Sigmoid colon (tissue), 7 donors: ENCODE measurements at places on chromosomes 6 and 20. TPM values are rescaled to one million over a fixed set of nuclear protein-coding genes. Genes with fewer than 3 reads are reported as not detected.

GRCh38 chr6:158293122-158293521 lies 19.1 kb upstream of the TULP4 start:
- no peaks in the 10 kb centered on the region for H3K36me3 ChIP-seq

GRCh38 chr20:14956026-14956425 lies 618.6 kb upstream of the FLRT3 start:
- no peaks in the 10 kb centered on the region for H3K4me1 ChIP-seq
- DNase-seq = no peak
- H3K27me3 ChIP-seq = no peaks in the 10 kb centered on the region
- H3K27ac ChIP-seq = no peak overlapping the region

The FNDC11 gene
- total RNA-seq = 0.16 TPM

GRCh38 chr6:107956586-107957307 lies 1.3 kb downstream of the SEC63 start:
- peaks cover 41% of the 10 kb centered on the region for H3K4me1 ChIP-seq
- H3K36me3 ChIP-seq = no peaks in the 10 kb centered on the region
- DNase-seq = no peak

GRCh38 chr6:2410656-2411380 lies 165.4 kb upstream of the GMDS start:
- no peak overlapping the region for H3K27ac ChIP-seq
- H3K4me3 ChIP-seq = no peak overlapping the region
- DNase-seq = no peak
- H3K4me1 ChIP-seq = no peaks in the 10 kb centered on the region
- no peaks in the 10 kb centered on the region for H3K27me3 ChIP-seq

- peaks cover 14% of the 10 kb centered on the region for H3K4me1 ChIP-seq
- H3K27me3 ChIP-seq = no peaks in the 10 kb centered on the region
- H3K36me3 ChIP-seq = peaks cover 9% of the 10 kb centered on the region
Measured at GRCh38 chr6:144697369-144697760, 412.2 kb downstream of the UTRN start.

DNA sequence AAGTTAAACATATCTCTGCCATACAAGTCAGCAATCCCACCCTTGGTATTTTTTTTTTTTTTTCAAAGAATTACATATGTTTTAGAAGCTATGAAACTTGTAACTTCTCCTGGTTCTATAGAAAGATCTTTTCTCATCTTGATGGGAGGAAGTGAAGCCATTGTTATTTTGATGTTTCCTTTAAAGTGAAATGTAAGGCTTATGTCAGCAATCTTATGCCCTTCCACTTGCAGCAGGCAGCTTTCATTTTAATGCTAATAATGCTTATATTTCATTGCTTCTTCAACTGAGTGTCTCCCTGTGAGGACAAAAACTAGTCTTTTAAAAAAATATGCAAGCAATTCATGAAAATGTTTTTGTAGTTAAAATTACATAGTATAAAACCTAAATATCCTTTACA lies 1614.7 kb downstream of the KHDRBS2 start:
- no peaks in the 10 kb centered on the region for H3K4me1 ChIP-seq
- H3K36me3 ChIP-seq = no peaks in the 10 kb centered on the region
- no peak overlapping the region for H3K4me3 ChIP-seq
- H3K27me3 ChIP-seq = no peaks in the 10 kb centered on the region
- H3K27ac ChIP-seq = no peak overlapping the region

GRCh38 chr6:122401104-122401503 lies 1.7 kb downstream of the HSF2 start:
- H3K4me3 ChIP-seq = no peak overlapping the region
- DNase-seq = no peak
- H3K27ac ChIP-seq = no peak overlapping the region
- H3K27me3 ChIP-seq = no peaks in the 10 kb centered on the region
- H3K36me3 ChIP-seq = no peaks in the 10 kb centered on the region

DNA sequence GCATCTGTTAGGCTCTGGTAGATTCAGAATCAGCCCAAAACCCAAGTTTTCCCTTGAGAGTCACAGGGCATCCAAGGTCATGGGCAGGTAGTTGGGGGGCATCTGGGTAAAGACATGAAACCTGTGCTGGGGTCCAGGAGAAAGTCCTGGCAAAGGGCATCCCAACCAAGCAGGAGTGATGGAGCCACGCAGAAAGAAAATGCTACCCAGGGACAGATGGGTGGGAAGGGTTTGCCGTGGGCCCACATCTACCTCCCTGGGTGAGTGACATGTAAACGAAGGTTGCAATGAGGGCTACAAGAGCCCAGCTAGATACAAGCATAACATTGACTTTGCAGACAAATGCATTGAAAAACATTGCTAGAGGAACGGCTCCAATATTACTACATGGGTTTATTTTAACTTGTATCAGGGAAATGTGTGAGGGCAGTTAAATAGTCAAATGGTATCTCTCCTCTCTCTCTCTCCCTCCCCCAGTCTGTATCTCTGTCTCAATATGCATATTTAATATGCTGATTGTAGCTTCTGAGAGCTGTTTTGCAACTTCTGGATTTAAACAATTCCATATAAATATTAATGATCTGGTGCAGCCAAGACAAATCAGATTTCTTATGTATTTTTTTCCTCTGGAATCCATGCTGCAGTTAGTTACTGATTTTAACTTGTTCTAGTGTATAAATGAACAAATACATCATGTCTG lies 135.7 kb downstream of the SYNDIG1 start:
- no peaks in the 10 kb centered on the region for H3K27me3 ChIP-seq
- no peaks in the 10 kb centered on the region for H3K36me3 ChIP-seq
- H3K4me1 ChIP-seq = no peaks in the 10 kb centered on the region
- DNase-seq = no peak
- H3K4me3 ChIP-seq = no peak overlapping the region
